BJ (cell line): ENCODE measurements at places on chromosomes 1 and 21.

GRCh38 chr1:111988743-111989453 lies 570 bp downstream of the KCND3 start:
- no peak for DNase-seq

GRCh38 chr1:42767510-42768000 lies 506 bp downstream of the C1orf50 start:
- no peak for DNase-seq

DNA sequence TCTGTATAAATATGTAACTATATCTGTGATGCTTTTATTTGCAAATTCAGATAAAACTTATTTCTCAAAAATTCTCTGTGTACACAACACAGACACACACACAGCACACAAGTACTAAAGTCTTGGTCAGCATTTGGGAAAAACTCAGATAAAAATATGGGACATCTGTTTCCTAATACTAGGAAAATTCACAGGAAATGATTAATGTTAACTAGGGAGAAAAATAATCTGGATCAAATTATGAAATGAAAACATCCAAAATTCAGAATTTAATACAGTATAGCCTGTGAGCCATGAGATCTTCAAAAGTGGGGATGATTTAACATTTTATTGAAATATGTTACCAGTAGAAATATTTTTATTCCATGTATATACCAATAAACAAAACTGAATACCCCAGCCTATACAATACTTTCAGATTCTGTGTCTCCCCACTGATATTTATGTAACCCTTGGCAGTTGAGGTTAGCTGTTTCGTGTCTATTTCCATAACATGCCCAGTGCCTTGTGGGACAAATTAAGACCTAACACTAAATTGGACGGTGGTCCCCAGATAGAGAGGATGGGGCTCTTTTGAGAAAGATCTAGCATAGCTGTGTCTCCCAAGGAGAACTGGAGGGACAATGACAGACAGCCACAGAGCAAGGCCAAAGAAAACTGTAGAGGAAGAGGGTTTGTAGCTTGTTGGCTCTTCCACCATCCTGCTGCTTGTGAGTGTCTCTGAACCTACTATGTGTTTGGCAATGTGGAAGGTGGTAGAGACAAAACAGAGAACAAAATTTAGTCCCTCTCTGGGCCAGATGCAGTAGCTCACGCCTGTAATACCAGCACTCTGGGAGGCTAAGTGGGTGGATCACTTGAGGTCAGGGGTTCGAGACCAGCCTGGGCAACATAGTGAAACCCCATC lies 47.2 kb downstream of the GNG12 start:
- no peak for DNase-seq

- DNase-seq = no peak
Measured at GRCh38 chr1:190608282-190608681, 130.6 kb upstream of the BRINP3 start.

DNA sequence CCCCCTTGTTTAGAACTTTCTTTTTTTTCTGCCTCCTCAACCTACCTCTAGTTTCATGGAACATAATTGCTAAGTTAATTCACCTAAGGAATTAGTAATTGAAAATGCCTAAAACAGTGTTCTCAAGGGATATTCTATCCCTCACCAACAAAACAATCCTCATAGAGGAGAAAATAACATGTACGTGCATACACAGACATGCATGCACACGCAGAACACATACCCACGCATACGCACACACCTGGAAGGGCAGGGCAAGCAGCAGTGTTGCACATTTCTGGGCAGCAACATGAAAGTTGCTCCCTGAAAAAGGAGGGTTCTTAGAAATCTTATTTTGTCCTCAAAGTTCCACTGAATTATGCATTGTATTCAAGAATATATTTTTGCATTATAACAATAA lies 76.6 kb downstream of the HHAT start:
- DNase-seq = no peak

- no peak for DNase-seq
Measured at GRCh38 chr1:235325139-235325538, 2.8 kb downstream of the ARID4B start.
